ENCODE measurements at places on chromosomes 11 and 22.

- DNase-seq = no peak
Observed at GRCh38 chr11:19330416-19330815, 89.7 kb upstream of the E2F8 start.

DNA sequence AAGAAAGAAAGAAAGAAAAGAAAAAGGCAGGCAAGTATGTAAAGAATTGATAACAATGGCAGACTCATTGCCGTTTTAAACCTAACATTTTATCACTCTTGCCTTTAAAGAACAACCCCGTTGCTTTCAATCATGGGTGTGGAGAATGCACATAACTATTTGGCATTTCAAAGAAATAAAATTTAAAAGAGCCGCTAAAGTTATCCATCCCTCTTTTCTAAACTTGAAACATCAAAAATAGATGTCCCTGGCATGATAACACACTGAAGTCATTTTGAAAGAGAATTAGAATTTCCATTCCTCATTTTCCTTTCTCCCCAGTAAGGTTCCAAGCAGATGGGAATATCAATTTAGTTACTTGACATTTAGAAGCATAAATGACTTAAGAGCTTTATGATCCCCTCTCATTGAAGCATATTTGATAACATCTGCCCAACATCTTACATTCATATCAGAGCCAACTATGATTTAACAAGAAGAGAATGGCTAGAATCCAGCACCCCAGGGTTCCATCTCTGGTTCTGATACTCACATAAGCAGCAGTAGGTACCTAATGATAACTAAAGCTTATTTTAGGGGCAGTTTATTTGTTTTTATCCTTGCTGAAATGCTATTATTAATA, 529.6 kb upstream of the LRRC4C start:
- no peak for DNase-seq

- DNase-seq = no peak
Observed at GRCh38 chr11:95337175-95337957, 106.4 kb upstream of the SESN3 start.

DNA sequence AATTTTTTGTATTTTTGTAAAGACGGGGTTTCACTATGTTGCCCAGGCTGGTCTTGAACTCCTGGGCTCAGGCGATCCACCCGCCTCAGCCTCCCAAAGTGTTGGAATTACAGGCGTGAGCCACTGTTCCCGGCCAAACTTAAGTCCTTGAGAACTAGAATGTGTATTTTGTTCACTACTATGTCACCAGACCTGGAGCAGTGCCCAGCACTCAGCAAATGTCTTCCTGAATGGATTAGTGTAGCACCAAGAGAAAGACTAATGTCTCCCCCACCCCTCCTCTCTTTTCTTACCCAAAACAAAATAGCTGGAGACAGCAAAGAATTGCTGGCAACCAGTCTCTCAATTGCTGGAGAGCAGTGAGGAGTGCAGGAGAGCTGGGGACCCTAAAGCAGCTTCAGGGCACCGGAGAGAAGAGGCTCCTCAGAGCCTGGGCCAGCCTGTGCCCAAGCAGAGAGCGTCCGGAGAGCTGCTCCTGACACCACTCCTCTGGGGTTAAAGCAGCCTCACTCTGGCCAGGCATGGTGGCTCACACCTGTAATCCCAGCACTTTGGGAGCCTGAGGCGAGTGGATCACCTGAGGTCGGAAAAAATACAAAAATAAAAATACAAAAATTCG, 14.9 kb downstream of the SLC25A18 start:
- no peak for DNase-seq

DNA sequence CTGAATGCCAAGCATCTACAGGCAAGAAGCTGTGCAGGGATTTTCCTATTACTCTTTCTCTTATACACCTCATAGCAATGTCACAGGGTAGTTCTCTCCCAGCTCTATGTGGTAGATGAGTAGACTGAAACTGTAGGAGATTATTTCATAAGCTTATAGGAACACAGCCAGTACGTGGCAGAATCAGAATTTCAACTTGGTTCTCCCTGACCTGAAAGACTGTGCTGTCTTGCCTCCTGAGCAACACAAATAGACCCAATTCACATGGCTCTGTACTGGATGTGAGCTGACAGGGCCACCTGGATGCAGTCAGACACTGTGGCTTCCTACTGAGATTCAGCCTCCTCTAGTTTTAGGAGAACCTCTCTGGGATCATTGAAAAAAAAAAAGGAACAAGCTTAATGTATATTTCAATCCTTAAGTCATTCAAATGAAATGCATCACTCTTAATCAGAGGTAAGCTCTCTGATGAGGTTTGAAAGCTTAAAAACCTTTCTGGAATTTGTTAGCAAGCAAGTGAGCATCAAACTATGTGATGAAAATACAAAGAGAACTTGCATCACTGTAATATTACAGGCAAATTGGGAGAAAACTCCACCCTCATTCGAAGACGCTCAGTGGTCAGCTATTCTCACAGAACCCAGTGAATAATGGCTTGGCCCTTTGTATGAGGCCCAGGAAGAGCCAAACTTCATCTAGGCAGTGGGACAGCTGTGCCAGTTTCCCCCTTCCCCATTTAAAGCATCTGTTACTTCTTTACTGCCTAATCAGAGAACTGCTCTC, 1039.3 kb downstream of the NTM start:
- DNase-seq = no peak

DNA sequence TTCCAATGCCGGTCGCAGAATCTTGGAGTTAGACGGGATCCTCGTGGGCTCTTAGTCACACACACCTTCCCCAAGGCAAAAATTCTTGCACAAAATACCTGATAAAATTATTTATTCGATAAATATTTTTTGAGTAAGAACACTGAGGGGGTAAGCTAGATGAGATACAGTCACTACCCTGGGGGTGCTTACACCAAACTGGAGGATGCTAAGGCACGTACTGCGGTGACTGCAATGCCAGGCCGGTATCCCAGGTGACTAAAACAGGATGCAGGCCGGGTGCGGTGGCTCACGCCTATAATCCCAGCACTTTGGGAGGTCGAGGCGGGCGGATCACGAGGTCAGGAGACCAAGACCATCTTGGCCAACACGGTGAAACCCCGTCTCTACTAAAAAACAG, 1.7 kb upstream of the MRTFA start:
- DNase-seq = no peak

- DNase-seq = no peak
Observed at GRCh38 chr11:266676-267439, 11.3 kb upstream of the NLRP6 start.

- no peak for DNase-seq
Observed at GRCh38 chr11:134714021-134714656, 302.1 kb upstream of the B3GAT1 start.

DNA sequence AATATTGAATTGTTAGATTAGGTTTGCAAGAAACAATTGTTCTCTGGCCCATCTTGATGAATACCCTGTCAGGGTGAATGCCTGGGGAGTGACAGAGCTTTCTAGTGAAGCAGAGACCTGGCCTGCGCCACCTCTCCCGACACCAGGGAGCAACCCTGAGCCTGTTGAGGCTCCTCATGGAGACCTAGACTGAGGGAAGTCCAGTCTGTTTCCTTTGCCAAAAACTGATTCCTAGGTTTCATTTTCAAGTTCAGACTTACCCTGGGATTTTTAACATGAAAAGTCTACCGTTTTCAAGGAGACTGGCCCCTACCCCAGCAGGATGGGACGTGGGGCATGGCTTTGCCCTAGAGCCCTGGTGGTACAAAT, 173.7 kb upstream of the SORL1-AS1 start:
- DNase-seq = no peak
